ENCODE measurements at places on chromosomes 3 and 15.
A peak's percentile ranks its signal among the peaks of the same experiment; 100 is the strongest.

DNA sequence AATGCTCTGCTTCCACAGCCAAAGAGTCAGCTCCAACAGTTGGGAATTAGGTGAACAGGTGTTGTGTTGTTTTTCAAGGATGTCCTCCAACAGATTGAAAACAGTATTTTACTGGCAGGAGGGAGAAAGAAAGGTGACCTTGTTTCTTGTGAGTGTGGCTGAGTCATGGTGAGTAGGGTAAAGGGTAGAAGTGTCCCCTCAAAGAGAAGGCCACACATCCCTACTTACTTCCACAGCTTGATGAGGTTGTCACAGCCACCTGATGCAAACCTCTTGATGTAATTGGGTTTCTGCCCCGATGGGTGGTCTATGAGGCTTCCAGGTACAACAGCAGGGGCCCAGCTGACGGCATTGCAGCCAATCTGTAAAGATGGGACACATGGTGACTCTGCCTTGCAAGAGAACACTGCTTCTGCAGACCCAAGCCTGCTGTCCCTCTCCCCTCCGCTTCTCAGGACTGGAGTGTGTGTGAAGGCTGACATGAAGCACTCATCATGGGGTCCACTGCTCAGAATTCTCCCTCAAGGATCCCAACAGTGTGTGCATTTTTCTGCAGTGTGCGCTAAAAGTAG lies 12.7 kb upstream of the GHRL start:
- DNase-seq = no peak

DNA sequence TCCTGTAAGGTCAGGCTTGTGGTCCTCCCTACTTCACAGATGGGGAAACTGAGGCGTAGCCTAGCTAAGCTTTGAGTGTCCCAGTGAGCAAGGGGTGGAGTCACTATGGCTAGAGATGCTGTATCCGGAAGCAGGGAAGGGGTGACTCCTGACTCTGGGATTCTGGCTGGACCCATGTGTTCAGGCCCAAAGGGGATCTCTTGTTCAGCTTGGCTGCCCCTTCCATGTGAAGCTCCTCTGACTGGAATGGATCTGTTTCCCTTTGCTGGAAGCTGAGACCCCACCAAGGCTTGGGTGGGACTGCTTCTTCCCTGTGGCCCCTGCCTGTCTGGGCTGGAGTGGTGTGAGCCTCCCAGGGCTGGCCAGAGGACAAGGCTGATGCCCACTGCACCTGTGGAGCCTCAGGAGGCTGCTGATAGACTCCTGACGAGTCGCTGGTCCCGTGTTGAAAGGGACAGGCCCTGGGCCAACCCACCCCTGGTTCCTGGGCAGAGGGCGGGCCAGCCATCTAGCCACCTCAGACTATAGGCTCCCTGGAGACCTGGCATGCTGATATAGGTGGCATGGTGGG lies 1.0 kb downstream of the MAPKAPK3 start:
- no peak for DNase-seq

GRCh38 chr3:30320392-30320791 lies 286.0 kb upstream of the TGFBR2 start:
- DNase-seq = no peak

- DNase-seq = no peak
Observed at GRCh38 chr3:54888873-54889272, 39.0 kb downstream of the LRTM1 start.

GRCh38 chr3:49316696-49317457 lies 23.0 kb downstream of the USP4 start:
- no peak for DNase-seq

GRCh38 chr15:82543160-82543559 lies 2.9 kb upstream of the RPS17 start:
- no peak for DNase-seq

DNA sequence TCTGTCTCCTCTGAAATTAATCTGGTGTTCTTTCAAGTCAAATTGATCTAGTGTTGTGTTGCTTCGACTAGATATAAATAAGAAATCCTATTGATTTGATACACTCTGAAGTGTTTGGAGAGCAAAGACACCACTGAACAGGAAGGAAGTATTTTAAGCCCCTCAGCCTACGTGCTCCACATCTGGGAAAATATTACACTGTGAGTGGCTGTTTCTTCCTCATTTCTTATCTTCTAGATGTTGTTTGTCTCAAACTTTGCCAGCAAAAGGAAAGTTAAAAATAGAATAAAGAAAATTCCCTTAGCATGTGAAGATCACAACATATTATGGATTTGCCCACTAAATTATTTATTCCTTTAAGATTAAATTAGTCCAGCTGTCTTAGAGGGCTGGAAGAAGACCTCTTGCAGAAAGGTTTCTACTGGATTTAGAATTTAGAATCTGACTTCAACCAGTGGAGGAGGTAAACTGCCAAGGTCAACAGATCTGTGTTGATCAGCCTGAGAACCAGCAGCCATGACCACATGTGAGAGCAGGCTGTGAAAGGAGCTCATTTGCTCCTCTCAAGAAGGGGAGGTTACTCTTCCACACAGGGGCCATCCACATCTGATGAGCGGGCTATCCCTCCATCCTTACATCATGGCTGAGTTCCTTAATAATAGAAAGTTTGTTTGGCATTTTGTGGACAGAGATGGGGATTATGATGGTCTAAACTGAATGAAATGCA lies 46.3 kb upstream of the ACKR4 start:
- no peak for DNase-seq

- no peak for DNase-seq
Observed at GRCh38 chr3:10992017-10992942, at the start of gene SLC6A1. Gene SLC6A1 (plus strand): TSS chr3:10992748. CDS start chr3:11017212, 24,464 bp downstream.

- DNase-seq = no peak
Observed at GRCh38 chr15:62119874-62120273, 45.2 kb downstream of the C2CD4B start.

- no peak for DNase-seq
Observed at GRCh38 chr3:65883613-65884012, 155.1 kb downstream of the MAGI1 start.

GRCh38 chr3:124498891-124499290 lies 231.4 kb upstream of the UMPS start:
- DNase-seq = no peak

GRCh38 chr3:27885641-27886040 lies 163.5 kb upstream of the EOMES start:
- no peak for DNase-seq

DNA sequence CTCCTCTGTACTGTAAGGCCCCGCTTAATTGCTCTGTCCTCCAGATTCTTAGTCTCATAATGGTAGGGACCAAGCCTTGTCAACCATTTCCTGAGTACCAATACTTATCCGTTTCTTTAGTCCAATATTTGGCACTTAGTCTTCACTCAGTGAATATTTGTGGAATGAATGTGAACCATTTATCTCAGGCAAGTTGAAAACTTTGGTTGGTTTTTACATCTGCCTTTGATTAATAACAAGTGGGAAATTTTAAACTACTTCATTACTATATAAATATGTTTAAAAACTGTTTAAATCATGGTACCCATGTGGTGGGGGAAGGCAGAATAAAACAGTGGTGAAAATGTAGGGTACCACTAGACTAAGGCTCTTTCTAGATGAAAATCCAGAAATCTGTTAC lies 15.2 kb downstream of the CA12 start:
- no peak for DNase-seq

DNA sequence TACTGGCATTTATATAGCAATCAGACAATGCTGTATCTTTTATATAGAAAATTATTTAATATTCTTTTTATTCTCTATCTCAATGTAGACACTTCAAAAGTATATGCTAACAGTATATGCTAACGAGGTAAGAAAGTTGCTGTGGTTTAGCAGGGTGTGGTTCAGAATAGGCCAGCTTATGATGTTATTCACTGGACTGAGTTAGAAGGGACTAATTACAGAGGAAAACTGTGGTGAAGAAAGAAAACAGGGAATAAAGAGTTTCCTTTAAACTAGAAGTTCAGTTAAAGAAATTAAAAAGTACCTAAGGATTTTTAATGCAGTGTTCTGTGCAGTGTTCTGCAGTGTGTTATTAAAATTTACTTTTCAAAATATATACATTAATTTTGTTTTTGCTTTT lies 59.4 kb downstream of the MYO9A start:
- no peak for DNase-seq

GRCh38 chr3:195201295-195201694 lies 69.7 kb downstream of the XXYLT1 start:
- DNase-seq = no peak

GRCh38 chr15:91992945-91993344 lies 139.4 kb downstream of the SLCO3A1 start:
- DNase-seq = no peak

- no peak for DNase-seq
Observed at GRCh38 chr3:16917256-16917935, 32.6 kb downstream of the PLCL2 start.

- no peak for DNase-seq
Observed at GRCh38 chr3:150890295-150890694, 14.9 kb downstream of the MINDY4B start.

GRCh38 chr3:148146947-148147826 lies 550.5 kb upstream of the AGTR1 start:
- DNase-seq = no peak

- no peak for DNase-seq
Observed at GRCh38 chr15:64337761-64338160, 18.2 kb downstream of the CSNK1G1 start.

GRCh38 chr3:38576131-38576525 lies 73.4 kb downstream of the SCN5A start:
- no peak for DNase-seq

DNA sequence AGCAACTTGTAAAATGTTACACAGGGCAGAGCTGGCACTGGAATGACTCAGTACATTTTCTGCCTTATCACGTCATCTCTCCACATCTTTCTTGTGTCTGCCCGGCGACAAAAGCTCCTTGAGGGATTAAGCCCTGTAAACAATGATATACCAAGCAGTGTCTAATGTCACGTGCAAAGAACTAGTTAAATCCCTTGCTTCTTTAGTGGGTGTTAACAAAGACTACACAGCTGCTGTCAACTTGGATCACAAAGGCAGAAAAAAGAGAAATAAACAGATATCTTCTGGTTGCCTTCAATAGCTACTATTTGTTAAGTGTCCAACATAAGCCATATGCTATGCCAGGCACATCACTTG lies 48.1 kb upstream of the FRMD4B start:
- no peak for DNase-seq

DNA sequence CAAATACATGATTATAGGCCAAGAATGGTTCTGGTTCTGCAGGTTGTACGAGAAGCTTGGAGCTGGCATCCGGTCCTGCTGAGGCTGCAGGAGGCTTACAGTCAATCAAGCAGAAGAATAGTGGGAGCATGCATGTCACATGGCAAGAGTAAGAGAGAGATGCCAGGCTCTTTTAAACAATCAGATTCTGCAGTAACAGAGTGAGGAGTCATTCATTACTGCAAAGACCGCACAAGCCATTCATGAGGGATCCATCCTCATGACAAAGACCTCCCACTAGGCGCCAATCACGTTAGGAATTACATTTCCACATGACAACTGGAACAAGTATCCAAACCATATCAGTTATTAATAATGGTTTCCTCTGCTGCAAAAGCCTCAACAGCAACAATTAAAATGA lies 536.8 kb downstream of the CADM2 start:
- no peak for DNase-seq

- no peak for DNase-seq
Observed at GRCh38 chr15:86328658-86329057, 249.0 kb downstream of the AGBL1 start.

DNA sequence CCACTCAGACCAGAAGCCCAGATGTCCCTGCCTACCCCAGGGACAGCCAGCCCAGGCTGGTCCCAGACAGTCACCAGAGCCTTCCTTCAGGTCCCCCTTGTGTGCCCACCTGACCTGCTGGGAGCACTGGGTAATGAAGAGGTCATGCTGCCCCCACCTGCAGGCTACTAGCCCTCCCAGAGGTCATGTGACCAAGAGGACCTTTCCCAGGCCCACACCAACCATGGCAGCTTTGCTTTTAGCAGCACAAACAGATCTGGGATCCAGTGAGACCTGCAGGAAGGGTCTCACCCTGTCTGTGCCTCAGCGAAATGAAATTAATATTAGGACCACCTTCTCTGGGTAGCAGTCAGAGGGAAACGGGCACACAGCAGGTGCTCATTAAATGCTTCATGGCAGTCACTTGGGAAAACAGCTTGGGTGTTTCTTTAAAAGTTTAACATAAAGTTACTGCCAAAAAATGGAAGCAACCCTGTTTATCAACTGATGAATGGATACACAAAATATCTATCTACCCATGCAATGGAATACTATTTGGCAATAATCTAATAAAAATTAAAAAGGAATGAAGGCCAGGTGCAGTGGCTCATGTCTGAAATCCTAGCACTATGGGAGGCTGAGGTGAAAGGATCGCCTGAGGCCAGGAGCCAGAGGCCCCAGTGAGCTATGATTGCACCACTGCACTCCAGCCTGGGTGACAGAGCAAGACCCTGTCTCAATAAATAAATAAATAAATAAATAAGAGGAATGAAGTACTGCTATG lies 43.7 kb downstream of the DNAJB8 start:
- no peak for DNase-seq

DNA sequence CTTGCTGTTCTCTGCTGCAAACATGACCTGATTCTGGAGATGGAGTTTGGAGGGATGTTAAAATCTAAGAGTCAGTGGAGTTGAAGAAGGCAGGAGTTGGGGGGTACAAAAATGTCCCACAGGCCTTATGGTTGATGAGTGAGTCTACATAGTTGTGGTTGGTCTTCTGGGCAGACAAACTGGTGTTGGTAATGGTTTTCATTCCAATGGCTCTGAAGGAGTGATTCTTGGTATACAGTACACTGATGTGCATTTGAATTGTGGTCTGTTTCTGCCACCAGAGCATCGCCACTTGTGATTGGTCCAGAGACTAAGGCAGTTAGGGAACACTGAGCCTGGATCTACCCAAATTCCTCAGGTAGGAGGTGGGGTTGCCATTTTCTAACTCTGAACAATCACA lies 514.1 kb upstream of the CFAP20DC start:
- no peak for DNase-seq

GRCh38 chr3:109213321-109213720 lies 76.8 kb downstream of the C3orf85 start:
- DNase-seq = no peak

DNA sequence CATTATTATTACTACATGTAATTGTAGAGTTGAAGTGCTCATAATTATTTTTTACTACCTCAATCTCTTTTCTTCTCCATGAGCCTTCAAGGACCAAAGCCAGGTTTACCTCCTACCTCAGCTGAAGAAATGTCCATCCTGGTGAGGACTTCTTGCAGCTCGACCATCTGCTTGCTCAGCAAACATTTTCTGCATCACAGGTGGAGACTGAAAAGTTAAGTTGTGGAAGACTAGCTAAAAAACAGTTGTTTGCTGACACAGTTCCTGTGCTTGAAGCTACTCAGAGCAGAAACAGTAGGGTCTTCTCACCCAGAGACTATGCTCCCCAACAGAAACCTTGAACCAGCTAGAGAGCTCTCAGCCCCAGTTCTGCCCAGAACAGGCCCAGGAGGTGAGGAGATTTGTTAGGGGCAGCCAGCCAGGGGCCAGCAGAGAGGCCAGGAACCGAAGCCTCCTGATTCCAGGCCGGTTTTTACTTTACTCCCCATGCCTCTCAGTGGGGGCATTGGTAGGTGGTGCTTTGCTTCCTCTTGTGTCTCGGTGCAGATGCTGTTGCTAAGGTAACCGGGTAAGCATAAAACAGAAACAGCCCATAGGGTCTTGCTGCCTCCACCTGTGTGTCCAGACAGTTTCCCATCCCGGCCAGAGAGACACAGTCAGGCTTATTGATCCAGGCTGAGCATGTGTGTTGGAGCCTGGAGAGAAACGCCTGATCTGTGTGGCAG lies 54.9 kb downstream of the CCNL1 start:
- peak; percentile 32 for DNase-seq

All from GM12891 (cell line).